Endothelial cell of umbilical vein (primary cell): ENCODE measurements at places on chromosomes 12 and 14. TPM values are rescaled to one million over a fixed set of nuclear protein-coding genes. Genes with fewer than 3 reads are reported as not detected.

- H3K36me3 ChIP-seq, result no peaks in the 10 kb centered on the region
- DNase-seq, result peak; percentile 90
- peaks cover 27% of the 10 kb centered on the region for H3K4me1 ChIP-seq
- H3K27ac ChIP-seq, result peak overlapping the region; percentile 94
Observed at GRCh38 chr14:72678356-72678755, 215.5 kb downstream of the DPF3 start.

GRCh38 chr14:103606963-103607668, 21.9 kb upstream of the KLC1 start:
- no peak overlapping the region for H3K27ac ChIP-seq
- no peaks in the 10 kb centered on the region for H3K27me3 ChIP-seq
- peak overlapping the region; percentile 46 for H3K4me3 ChIP-seq
- peaks cover 13% of the 10 kb centered on the region for H3K4me1 ChIP-seq
- no peaks in the 10 kb centered on the region for H3K36me3 ChIP-seq

The FBLN5 gene
- total RNA-seq, result 27.6 and 44.9 TPM in 2 replicates

GRCh38 chr12:50282721-50283228, 545 bp downstream of the LIMA1 start:
- no peaks in the 10 kb centered on the region for H3K36me3 ChIP-seq
- peak; percentile 61 for DNase-seq
- no peaks in the 10 kb centered on the region for H3K27me3 ChIP-seq
- H3K4me1 ChIP-seq, result peaks cover 15% of the 10 kb centered on the region
- peak overlapping the region; percentile 52 for H3K4me3 ChIP-seq

DNA sequence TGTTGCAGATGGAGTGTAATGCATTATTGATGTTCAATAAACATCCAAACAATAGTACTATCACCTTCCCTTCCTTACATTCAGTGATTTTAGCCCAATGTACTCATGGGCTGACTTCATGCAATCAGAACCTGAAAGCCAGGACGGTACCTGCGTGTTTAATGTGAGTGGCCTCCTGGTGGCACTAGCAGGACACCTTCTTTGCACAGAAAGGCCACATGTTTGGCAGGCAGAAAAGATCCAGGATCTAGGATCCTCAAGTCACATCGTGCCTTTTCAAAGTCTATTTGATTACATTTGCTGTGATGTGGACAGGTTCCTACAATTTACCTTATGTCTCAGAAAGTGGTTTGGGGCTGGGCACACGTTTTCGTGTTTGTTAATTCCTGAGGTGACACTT, 82.9 kb downstream of the NEDD1 start:
- no peak overlapping the region for H3K4me3 ChIP-seq
- DNase-seq, result peak; percentile 42
- H3K4me1 ChIP-seq, result peaks cover 7% of the 10 kb centered on the region
- no peak overlapping the region for H3K27ac ChIP-seq
- no peaks in the 10 kb centered on the region for H3K36me3 ChIP-seq

DNA sequence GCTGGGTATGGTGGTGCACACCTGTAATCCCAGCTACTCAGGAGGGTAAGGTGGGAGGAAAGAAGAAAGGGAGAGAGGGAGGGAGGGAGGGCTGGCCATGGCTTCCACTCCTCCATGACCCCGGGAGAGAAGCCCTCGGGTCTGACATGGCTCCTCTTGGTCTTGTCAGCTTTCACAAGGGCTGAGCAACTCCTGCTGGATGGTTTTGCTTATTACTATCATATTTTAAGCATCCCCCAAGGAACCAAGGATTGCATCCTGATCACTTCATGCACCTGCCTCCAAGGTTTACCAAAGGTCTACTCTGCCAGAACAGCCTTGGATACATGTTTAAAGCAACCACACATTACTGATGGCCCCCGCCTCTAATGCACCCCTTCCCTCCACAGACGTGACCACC, 28.0 kb upstream of the NCOR2 start:
- no peaks in the 10 kb centered on the region for H3K36me3 ChIP-seq
- H3K4me3 ChIP-seq, result no peak overlapping the region
- H3K4me1 ChIP-seq, result peaks cover 12% of the 10 kb centered on the region
- no peaks in the 10 kb centered on the region for H3K27me3 ChIP-seq
- DNase-seq, result no peak
- H3K27ac ChIP-seq, result no peak overlapping the region

DNA sequence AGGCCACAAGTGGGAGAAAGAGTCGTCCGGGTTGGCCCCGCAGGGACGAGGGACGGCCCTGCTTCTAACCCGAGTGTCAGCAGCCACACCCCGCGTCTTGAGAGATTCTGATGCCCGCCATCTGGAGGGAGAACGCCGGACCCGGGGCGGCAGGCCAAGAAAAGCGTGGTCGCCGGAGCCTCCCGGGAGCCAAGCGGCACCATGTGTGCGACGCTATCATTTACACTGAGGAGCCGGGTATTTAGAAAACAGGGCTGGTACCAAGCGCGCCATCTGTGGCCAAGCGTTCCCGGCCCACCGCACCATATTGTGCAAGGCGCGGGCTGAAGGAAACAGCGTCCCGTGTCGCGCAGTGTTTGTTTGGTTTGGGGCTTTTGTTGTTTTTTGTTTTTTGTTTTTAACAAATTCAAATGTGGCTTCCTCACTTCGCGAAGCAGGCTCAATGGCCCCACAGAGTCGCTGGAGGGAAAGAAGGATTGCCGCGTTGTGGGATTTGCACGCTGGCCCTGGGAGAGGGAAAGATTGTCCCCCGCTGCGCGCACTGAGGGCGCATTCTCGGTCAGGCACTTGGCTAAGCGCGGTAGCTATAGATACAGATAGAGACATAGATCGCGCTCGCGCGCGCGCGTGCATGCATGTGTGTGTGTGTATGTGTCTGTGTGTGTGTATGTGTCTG, 153.8 kb downstream of the BCL11B start:
- DNase-seq, result no peak
- H3K4me1 ChIP-seq, result no peaks in the 10 kb centered on the region
- no peaks in the 10 kb centered on the region for H3K27me3 ChIP-seq
- no peak overlapping the region for H3K27ac ChIP-seq
- no peak overlapping the region for H3K4me3 ChIP-seq

The FAM216A gene
- 7.9 and 11.7 TPM in 2 replicates for total RNA-seq

- DNase-seq, result peak; percentile 74
- H3K4me1 ChIP-seq, result no peaks in the 10 kb centered on the region
- H3K27ac ChIP-seq, result no peak overlapping the region
- no peaks in the 10 kb centered on the region for H3K27me3 ChIP-seq
Observed at GRCh38 chr14:95489214-95490137, 27.0 kb downstream of the SYNE3 start.

- H3K27ac ChIP-seq, result no peak overlapping the region
- H3K27me3 ChIP-seq, result no peaks in the 10 kb centered on the region
Observed at GRCh38 chr12:80690090-80690489, 17.3 kb upstream of the MYF6 start.
